GM13976 (cell line): ENCODE measurements at places on chromosomes 7 and 10.

DNA sequence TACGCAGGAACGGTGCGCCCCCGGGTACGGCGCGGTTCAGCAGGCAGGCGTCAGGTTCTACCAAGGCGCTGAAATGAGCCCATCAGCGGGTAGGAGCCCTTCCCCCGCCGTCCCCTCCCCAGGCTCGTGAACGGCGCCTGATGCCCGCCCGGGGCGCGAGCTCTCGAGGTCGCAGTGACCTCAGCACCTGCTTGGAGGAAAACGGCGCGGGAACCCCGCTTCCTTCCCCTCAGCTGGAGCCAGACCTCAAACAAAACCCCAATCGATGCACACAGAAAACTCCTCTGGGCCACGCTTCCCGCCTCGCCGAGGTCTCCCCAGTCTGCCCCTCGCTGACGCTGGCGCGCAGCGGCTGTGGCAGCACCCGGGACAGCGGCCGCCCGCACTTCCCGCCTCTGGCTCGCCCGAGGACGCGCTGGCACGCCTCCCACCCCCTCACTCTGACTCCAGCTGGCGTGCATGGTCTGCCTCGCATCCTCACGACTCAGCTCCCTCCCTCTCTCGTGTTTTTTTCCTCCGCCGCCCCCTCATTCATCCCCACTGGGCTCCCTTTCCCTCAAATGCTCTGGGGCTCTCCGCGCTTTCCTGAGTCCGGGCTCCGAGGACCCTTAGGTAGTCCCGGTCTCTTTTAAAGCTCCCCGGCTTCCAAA, 514 bp upstream of the GAD2 start:
- peak; percentile 68 for DNase-seq

DNA sequence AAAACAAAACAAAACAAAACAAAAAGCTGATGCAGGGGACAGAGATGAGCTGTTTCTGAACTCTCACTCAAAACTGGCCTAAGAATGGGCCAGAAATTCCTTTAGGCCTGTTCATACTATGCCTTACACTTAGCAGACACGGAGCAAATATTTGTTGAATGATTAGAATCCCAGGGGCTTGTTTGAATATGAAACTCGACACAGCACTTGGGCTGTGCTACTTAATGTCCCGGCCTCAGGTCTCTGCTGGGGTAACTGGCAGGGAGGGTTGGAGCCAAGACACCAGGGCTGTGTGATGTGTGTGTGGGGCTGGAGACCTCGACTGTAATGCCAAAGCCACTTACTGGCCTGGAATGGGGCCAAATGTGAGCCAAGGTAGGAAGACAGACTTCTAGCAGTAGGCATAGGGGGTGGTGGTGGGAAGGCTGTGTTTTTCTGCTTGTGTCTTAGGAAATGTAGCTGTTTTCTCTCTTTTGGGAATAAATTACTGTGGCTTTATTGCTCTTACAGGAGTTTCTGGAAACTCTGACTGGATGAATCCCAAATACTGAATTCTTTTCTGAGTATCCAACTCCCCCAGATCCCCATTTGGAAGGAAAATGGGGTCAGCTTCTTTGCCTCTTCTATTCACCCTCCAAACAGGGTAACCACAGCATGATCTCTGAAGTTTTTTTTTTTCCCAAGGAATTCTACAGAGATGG, 66.7 kb downstream of the EMX2 start:
- no peak for DNase-seq

DNA sequence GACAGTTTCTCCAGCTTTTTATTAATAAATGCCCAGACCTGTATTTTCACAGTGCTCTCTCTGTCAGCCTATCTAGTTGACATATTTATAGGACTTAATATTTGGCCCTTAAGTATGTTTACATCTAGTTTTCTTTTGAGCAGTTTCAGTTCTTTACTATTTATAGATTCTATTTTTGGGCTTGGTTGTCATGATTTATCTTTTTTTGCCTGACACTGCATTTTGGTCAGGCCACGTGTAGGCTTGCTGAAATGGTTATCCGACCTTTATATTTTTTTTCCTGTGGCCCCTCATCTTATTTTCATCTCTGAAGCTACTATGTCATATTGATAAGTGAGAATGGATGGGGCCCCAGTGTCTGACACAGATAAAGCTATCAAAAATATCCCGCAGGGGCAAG, 515.4 kb upstream of the FZD8 start:
- no peak for DNase-seq

- DNase-seq, result peak; percentile 38
These were observed 87.3 kb downstream of the LYZL2 start for GRCh38 chr10:30542001-30542894.

GRCh38 chr7:291373-292092, 1.6 kb downstream of the FOXL3 start:
- no peak for DNase-seq

GRCh38 chr10:21749788-21750187, 215.8 kb downstream of the MLLT10 start:
- no peak for DNase-seq

- no peak for DNase-seq
These were observed 73.0 kb upstream of the IL6 start for GRCh38 chr7:22653951-22654350.

DNA sequence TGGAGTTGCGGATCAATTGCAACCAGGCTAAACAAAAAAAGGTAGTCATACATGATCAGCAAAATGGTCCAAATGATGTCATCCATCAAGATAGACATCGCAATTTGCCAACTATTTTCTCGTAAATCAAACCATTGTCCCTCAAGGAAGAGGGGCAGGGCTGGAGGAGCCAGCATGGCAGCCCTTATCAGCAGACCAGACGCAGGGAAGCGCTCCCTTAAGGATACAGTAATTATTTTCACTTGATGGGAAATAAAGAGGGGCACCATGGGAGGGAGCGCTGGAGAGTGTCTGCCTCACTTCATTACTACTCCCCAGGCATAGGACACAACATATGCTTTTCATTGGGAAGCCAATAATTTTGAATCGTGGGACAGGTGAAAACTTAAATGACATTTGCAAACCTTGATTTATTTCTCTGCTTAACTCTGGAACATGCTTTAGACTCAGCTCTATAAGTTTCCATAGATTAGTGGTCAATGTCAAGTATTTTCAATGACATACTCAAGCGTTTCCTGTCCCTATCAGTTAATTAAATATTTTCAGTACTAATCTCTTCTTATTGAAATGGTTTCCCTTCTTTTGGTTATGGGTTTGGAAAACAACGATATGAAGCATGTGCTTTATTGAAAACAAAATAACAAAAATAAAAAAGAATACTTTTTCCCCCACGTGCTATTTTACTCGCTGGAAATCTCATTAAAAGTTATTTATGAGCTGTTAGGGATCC, 202.4 kb upstream of the HABP2 start:
- no peak for DNase-seq

GRCh38 chr10:96295475-96295874, 8.8 kb upstream of the DNTT start:
- DNase-seq, result no peak

GRCh38 chr7:128941323-128941890, 3.7 kb downstream of the IRF5 start:
- no peak for DNase-seq

- no peak for DNase-seq
These were observed 57.2 kb upstream of the INPP5A start for GRCh38 chr10:132480356-132480755.

GRCh38 chr7:20232848-20233247, 15.7 kb upstream of the MACC1 start:
- DNase-seq, result no peak

DNA sequence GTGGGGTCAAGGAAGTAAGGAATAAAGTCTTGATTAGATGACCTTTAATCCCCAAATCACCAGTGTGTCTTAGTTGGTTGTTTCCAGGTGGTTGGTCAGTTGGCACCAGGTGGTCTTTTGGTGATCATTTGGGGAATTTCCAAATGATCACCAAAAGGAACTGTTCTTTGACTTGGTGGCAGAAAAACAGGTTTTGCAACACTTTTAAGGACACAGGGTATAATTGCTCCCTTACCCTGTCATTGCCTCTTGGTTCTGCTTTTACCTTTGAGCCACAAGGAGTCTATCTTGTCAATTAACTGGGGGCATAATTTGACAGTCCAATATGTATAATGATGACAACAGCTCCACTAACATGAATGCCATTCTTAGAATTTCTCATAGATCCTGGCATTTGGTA, 104.2 kb downstream of the ADK start:
- no peak for DNase-seq

GRCh38 chr7:141709749-141710148, 1.6 kb downstream of the WEE2 start:
- no peak for DNase-seq

DNA sequence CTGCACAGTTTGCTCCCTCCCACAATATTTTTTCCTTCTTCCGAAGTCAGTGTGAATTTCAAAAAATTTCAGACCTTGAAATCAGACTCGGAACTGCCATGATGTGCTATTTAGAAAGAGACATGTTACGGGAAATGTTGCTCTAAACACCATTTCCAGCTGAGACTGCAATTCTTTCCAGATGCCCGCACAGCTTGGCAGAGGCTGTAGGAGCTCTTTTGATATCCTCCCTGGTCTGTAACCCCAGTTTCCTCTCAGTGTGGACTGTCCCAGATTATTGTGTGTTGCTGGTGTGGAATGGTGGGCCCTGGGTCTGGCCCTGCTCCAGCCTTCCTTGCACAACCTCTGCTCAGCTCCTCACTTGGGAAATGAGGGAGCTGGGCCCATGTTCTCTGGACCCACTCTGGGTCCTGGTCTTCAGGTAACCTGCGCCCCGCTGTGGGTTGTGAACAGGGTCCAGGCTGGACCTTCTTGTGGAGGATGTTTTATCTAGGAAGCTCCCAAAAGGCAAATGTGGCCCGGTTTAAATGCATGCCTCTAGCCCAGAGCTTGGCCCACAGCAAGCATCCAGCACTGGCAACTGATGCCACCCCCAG, 172.8 kb upstream of the CXCL12 start:
- no peak for DNase-seq

GRCh38 chr7:47465191-47465590, 116.7 kb downstream of the TNS3 start:
- DNase-seq, result no peak

DNA sequence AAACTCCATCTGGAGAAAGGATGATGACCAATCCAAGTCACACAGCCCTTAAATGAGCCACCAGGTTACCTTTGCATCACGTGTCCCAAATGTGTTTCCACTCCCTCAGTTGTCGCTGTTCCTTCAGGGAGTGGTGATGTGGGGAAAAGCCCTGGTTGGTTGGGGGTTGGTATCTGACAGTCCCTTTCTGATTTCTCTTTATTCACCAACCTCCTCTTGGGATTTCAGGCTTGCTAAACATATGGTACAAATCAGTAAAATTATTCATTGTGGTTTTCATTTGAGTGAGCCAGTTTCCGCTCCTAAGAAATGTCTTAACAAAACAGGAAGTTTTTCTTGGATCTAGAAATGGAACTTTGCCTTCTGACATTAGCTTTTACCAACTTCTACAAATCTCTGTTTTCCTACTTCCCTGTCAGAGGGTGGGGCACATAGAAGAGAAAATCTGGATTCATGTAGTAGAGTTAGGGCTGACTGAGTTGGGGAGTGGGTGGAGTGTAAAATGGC, 40.0 kb upstream of the KMT2E start:
- no peak for DNase-seq

DNA sequence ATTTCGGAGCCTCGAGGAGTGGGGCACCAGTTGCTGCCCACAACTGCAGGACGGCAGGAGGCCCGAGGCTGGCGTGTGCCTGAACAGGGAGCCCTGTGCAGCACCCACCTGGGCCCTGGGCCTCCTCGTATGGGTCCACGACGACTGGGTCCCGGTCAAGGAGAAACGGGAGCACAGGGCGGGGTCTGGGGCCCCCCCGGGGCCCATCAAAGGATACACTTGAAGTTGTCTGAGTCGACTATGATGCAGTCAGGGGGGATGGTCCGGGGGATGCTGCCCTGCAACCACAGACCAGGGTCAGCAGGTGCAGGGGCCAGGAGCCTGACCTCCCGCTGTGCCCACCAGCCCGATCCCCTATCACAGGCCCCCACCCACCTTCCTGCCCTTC, 28.5 kb upstream of the NKX6-2 start:
- DNase-seq, result no peak

GRCh38 chr10:78433076-78433595, 399.5 kb downstream of the RPS24 start:
- DNase-seq, result no peak

DNA sequence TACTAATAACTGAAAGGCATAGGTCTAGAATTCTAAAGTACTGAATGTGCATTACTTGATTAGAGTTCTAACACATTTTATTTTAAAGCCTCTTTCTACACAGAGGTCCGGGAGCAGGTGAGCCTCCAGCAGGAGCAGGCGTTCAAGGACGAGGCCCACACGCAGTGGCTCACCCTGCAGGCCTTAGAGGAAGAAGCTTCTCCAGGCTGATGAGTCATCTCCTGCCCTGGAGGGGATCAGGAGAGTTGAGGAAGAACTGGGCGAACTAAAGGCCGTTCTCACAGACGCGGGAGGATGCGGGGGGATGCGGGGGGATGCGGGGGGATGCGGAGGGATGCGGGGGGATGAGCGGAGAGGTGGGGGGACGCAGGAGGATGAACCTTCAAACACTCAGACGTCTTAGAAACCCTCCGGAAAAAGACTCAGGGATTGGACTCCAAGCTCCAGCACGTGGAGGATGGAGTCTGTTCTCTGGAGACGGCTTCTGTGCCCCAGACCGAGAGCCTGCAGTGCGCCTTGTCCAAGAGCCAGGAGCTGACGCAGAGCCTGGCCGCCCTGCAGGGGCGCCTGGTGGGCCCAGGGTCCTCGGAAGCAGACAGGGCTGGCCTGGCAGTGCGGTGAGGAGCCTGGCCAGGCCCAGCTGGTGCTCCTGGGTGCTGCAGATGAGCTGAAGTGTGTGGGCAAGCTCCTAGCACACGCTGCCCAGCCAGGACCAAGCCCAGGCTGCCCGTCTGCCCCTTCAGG, 433.7 kb upstream of the TPK1 start:
- no peak for DNase-seq

GRCh38 chr7:85025312-85025756, 161.5 kb downstream of the SEMA3D start:
- no peak for DNase-seq

DNA sequence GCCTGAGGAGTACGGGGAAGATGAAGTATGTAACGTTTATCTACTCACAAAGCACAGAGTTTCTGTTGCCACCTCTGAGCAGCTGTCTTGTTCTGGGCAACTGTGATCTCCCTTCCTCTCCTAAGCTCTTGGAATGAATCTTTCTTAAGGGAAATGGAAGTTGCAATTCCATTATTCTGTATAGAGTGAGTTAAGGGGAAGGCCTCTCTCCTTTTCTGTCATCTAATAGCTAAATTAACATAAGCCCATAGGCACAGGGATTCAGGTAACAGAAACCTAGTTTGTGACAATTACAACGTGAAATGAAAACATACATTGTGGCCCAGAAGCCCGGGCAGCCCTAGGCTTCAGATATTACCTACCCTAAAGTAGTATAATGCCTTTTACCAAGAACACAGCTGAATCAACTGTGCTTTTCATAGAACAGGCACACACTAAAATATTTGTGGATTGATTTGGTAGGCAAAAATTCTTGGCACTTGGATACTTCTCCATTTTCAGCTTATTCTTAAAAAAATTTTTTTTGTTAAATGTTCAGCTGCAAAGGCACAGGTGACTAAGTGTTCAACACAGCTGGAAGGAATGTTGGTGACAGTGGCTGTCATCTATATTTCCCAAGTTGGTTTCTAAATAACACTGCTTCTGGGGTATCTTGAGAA, 3.8 kb upstream of the PDCD4 start:
- DNase-seq, result no peak

- peak; percentile 34 for DNase-seq
These were observed 77.3 kb downstream of the CDC14C start for GRCh38 chr7:49001610-49002033.
